ENCODE measurements at places on chromosomes 11 and 22.

GRCh38 chr22:34763496-34763895 lies 302.5 kb upstream of the ISX start:
- DNase-seq, result no peak

GRCh38 chr11:62399878-62400266 lies 19.0 kb upstream of the SCGB1A1 start:
- DNase-seq, result no peak

- no peak for DNase-seq
Observed at GRCh38 chr11:21810650-21811049, 382.2 kb upstream of the ANO5 start.

GRCh38 chr22:27241430-27242321 lies 559.9 kb downstream of the MN1 start:
- no peak for DNase-seq

GRCh38 chr11:45909594-45910475 lies 2.8 kb upstream of the FREY1 start:
- DNase-seq, result no peak

- DNase-seq, result no peak
Observed at GRCh38 chr11:21474529-21474928, 718.4 kb upstream of the ANO5 start.

GRCh38 chr11:35347921-35348331 lies 71.4 kb downstream of the SLC1A2 start:
- no peak for DNase-seq

GRCh38 chr22:38871360-38872171 lies 450 bp downstream of the CBX6 start:
- peak; percentile 15 for DNase-seq

GRCh38 chr11:71336996-71337754 lies 84.8 kb upstream of the SHANK2 start:
- no peak for DNase-seq

GRCh38 chr22:24497841-24498258 lies 2.7 kb downstream of the UPB1 start:
- DNase-seq, result no peak

DNA sequence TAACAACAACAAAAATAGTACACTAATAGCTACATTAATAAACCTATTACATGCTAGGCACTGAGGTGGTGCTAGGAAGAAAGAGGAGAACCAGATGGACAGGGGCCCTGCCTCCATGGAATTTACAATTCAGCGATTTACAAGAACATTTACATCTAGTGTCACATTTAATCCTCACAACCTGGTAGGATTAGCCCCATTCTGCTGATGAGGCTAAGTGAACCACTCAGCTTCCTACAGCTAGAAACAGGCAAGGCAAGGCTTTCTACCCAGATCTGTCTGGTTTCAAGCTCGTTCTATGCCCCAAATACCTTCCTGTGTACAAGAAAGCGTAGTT lies 368.4 kb downstream of the BUD13 start:
- DNase-seq, result no peak

DNA sequence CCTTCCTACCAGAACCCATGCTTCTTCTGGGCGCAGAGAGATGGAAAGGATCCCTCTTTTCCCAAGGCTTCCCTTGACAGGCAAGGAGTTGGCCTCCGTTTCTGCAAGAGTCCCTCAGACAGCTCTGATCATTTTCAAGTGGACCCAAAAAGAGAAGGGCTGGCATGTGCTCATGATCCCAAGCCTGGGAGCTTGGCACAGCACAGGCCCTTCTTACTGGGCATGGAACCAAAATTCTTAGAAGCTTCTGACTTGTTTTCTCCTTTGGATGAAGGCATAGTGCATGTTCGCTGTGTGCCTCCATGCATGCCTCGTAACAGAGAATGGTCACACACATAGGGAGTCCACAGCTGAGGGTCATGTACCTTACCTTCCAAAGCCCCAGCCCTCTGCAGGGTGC lies 449.6 kb downstream of the MIAT start:
- no peak for DNase-seq

DNA sequence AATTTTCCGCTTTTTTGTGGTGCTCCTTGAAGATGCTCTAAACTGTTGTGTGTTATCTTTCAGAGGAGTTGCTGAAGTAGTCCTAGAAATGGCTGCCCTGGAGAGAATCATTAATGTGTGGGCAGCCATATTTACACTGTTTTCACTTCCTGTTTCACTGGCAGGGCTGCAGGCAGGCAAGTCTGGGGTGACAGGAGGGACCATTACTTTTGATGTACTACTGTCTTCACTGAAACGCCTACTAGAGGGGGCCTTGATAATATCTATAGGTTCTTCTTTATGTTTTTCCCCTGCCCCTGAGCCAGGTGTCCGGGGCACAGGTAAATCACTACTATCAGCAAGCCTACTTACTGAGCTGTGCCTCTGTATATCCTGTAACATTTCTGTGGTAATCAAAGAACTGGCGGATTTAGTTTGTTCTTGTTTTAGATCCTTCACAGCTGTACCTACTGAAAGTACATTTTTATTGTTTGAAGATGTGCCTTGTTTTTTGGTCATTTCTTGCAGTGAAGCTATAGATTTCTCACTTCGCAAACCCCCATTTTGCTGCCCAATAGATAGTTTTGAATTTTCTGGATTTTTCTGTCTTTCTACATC lies 39.7 kb downstream of the ACAT1 start:
- no peak for DNase-seq

- DNase-seq, result no peak
Observed at GRCh38 chr11:37914859-37915258, 1316.8 kb upstream of the RAG2 start.

DNA sequence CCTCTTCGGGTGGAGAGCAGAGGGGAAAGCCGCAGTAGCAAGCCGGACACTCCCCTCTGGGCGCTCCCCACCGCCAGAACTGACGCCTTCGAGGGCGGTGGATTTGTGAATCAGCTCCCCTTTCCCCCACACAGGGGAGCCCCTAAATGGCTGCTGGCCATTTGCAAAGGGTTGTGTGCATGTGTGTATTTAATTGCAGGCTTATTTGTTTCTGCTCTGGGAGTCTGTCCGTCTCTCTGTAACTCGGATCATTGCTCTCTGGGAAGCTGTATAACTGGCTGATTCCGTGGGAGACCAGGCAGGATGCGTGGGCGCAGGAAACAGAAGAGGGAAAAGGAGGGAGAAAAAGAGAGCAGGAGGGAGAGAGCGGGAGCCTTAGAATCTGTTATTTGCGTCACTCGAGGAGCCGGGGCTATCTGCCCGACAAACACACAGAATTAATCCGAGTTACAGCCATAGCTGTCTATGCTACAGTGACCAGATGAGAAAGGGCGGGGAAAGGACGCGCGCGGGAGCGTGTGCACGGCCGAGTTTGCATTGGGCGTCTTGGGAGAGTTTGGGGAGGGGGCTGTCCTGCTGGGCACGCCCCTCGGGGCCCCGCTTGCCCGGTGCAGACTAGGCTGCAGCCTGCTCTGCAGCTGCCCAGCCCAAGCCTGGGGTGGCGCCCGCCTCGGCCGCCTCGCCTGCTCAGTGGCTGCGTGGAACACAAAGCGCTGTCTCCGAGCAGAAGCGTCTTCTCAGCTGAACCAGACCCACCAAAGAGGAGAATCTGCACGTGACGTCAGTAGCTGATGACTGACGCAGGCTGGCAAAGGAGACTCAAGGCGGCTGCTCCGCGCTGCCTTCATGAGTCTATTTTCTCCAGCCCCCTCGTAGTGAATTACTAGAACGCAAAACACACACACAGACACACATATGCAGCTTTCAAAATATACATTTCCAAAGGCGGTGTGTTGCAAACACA lies 105.3 kb upstream of the HSD17B12 start:
- no peak for DNase-seq

DNA sequence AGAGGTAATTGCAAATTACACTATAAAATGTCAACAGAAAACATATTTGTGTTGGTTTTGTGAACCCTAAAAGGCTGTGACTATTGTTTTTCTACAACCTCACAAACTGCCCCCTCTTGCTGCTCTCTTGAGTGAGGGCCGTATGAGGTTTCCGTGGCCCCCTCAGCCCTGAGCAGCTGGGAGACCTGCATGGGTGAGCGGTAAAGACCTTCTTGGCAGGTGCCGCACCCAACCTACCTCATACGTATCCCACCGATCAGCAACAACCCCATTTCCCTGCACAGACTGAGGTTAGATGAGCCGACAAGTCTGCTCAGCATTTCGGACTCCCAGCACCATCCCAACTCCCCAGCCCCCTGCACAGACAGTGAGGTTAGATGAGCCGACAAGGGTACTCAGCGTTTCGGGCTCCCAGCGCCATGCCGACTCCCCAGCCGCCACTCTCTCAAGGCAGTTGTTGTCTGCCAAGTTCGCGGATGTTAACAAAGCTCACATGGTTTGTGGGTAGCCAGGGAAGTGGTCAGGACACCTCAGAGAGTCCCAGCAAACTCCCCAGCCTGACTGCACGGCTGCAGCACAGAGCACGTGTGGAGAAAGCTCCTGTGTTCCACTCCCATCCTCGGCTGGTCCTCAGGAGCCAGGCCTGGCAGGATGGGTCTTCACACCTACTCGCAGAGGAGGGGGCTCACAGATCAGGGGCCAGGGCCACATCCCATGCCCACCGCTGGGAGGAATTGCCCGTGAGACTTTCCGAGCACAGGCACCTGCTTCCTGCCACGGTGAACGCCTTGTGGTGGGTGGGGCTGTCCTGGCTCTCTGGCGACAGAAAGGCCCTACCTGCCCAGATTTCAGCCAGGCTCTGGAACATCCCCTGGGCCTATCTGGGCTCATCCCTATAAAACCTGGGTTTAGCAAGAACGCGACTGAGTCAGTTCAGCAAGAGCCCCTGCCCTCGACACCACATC lies 502.9 kb downstream of the BRD1 start:
- no peak for DNase-seq

- DNase-seq, result no peak
Observed at GRCh38 chr22:20229916-20230775, 38.0 kb downstream of the RTN4R start.

- no peak for DNase-seq
Observed at GRCh38 chr11:44574610-44575287, 9.3 kb downstream of the CD82 start.

DNA sequence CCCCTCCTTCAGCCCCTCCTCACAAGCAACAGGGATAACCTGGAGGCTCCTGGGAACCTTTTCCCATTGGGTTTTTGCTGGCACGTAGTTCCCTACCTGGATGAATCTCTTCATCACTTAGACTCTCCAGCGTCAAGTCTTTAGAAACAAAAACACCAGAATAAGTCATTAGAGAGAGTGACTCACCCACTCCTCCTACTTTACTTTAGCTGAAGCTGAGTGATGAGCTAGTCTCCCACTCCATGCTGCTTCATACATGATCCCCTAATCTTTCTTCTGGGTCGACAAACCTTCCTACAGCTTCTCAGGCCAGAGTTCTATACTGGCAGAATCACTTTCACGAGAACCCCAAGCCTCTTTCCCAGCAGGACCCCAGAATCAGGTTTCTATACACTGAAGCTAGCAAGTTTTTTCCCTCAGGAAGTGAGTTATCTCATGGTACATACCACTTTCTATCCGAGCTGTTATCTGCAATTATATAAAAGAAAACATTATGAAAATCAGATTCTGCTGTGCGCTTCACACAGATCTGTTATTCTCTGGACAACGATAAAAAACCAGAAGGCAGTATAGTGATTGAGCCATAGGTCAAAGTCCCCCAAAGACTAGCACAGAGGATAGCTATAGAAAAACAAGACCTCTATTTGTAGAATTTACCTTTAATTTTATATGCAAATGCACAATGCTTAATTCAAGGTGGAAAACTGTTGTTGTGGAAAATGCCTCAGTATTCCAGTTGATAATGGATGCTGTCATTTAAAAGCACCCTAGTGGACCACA lies 18.7 kb downstream of the DRICH1 start:
- DNase-seq, result no peak

GRCh38 chr11:19664886-19665548 lies 47.6 kb upstream of the NAV2 start:
- DNase-seq, result no peak

- DNase-seq, result no peak
Observed at GRCh38 chr11:88494848-88495247, 157.3 kb upstream of the CTSC start.

- no peak for DNase-seq
Observed at GRCh38 chr11:14258221-14258935, 100.6 kb downstream of the RRAS2 start.

DNA sequence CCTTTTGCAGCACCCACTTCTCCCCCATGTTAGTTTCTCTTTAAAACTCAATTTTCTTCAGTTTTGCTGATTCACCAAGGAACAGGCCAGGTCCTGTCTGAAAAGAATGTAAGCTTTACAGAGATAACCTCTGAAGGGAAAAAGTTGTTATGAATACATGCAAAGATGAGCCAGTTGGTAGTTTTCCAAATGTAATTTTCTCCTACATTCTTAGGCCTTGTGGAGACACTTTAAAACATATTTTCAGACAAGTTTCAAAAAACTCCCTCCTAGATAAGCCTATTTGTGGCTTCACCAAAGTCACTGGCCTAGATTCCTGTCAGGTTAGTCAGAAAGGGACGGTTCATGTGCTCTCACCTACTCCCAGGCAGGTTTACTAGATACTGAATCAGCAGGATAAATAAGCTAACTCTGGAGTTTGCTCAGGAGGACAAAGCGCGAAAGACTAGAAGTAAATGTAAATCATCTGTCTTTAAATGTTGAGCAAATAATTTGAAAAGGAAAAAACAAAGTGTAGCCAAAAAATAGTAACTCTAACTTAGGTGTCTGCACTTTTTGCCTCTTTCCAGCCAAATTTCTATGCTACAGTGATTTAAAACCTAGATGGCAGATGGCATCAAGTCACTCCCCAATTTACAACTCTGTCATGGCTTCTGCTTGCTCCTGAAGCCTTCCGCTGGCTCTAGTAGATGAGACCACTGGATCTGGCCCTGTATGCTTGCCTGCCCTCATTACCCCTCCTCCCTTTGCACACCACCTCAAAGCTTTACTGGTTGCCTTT lies 4.9 kb upstream of the ATP6V1E1 start:
- DNase-seq, result no peak

GRCh38 chr11:21582791-21583190 lies 610.1 kb upstream of the ANO5 start:
- no peak for DNase-seq

DNA sequence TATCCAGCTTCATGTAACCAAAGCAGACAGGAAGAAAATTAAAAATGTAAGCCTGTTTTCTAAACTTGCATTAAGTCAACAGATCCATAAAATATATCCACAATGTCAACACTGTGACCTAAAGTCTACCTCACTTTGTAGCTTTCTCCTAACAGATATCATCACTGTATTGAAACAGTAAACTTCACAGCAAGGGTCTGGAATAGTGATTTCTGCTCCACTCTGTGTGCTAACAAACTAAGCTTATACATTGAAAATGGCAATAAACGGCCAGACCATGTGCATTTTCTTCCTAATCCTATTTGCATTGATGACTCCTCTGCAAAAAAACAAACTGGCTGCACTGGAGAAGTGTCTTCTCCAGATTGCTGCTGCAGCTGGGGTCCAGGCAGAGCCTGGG lies 26.8 kb downstream of the CADM1 start:
- no peak for DNase-seq

Measured in activated CD8-positive, alpha-beta memory T cell treated with anti-CD3 and anti-CD28 coated beads for 1 hour (primary cell).